ENCODE measurements at places on chromosomes 5 and 9.

DNA sequence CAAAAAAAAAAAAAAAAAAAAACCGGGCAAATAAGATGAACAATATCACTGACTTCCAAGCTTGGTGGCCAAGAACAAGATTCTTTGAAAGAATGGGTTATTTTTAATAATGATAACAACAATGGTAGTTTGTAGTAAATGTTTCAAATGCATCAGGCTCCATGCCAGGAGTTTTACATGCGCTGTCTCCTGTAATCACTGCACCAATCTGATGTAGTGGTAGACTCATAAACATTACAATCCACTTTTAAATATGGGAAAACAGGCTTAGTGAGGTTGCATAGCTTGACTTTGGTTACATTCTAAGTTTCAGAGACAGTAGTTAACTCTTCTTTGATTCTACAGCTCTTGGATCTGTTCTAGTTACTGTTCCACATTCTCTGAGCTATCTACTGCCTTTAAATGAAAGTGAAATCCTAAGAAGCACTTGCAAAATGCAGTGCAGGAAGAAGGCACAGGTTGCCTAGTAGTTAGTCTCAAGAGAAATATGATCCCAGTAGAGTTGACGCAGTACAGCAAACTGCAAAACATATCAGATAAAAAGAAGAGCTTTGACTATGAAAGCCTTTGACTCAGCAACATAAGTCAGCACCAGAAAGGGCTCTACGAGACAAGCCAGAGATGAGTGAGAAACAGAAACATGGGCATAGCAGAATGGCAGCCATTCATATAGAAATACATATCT is 62.1 kb downstream of the PDE4D start:
- DNase-seq, result no peak

DNA sequence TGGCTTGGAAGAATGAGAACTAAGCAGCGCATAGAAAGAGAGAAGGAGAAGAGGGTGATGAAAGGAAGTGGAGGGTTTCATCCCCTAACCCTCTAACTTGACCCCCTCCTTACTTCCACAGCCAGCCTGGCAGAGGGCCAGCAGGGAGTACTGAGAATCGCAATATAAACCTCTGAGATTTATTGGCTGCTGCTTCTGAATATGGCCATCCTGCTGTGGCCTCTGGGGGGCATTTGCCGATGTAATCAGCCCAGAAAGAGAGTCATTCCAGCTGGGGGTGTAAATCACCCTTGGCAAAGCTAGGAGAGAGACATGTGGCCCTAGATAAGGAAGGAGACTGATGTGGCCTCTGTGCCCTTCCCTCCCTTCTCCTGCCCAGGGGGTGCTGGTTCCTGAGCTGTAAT is 960 bp upstream of the GFRA3 start:
- no peak for DNase-seq

GRCh38 chr9:1941989-1942388 is 73.2 kb upstream of the SMARCA2 start:
- DNase-seq, result no peak

- no peak for DNase-seq
Measured at GRCh38 chr5:121596882-121597281, 254.8 kb upstream of the FTMT start.

DNA sequence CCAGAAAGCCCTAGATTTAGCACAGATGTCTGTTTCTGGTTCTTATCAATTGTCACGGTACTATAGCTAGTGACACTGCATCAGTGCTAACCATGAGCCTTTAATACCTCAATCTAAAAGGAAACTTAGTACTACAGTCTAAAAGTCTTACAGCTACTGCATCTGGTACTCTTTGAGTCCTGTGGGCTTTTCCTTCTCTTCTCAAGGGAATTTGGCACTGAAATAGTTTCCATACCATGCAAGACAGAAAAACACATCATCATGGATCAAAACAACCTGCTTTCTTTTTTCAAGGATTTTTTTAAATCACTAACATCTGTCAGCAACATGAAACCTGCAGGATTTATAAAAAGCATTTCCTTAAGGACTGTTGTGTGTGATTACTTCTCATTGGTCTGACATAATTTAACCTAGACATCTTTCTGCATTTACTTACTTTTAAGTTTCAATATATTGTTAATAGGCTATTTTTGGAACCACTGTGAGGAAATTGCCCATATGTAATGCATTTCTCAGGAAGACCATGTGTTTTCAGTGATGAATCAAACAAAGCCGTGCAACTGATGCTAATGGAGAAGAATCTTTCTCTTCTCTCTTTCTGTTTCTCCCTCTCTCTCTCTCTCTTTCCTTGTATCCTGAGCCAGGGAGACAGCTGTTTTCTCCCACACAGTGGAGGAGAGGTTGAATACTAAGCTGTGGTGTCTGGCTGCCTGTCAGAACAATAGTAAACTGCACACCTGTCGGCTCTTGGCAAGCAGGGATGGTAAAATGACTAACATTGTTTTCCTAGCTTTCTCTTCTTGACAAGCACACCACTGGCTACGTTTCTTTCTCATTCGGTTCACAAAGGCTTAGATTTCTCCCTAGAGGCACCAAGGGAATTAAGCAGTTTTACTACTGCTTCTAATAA is 273.4 kb downstream of the CSNK1G3 start:
- no peak for DNase-seq

DNA sequence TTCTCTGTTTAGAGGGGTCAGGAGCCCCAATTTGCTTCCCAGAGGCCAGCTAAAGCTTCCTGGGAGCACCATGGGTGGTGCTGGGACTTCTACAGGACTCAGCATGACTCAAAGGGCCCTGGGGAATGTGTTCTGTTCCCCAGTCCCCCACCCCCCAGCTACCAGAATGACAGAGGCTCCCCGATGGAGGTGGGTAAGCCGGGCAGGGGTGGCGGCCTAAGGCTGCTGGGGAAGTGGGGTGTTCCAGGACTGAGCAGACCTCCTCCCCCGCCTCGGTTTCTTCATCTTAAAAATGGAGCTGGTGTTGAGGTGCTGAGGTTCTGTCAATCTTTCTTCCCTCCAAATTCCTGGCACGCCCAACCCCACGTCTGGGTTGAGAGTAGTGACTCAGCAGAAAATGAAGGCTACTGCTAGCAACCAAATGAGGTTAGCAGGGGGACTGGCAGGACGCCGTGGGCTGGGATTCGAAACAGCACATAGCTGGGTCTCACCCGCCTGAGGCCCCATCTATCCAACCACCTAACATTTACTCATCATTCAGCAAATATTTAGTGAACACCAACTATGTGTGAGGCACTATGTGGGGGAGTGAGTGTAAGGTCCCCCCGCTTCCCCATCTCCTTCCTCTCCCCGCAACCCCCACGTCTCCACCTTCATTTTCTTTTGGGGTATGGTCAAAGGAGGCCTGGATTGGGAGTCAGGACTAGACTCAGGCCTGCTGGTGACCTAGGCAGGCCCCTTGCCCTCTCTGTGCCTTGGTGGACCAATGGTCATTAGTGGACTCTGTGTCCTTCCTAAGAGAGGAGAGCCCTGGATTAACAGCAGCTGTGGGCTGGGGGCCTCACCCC is 50.2 kb downstream of the C9orf50 start:
- DNase-seq, result peak; percentile 12

DNA sequence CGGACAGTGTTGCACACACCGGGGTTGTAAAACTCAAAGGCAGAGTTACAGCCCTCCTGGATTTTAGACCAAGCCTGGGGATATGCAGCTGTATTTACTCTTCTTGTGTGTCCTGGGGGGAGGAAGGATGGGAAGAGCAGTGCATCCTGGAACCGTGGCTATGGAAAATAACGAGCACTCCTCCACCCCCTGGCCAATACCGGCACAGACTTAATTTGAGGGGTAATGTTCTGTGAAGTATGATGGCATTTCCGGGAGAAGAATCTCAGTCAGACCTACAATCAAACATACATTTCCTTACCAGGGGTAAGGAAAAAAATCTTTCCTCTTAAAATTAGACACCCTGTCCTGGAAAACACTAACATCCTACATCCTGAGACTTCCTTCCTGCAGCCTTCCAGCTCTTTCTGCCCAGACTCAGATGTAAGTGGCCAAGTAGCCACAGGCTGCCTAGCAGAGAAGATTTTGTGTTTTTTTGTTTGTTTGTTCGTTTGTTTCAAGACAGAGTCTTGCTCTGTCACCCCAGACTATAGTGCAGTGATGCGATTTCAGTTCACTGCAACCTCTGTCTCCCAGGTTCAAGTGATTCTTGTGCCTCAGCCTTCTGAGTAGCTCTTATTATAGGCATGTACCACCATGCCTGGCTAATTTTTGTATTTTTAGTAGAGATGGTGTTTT is 11.0 kb upstream of the ERMP1 start:
- DNase-seq, result no peak

GRCh38 chr5:142529626-142530278 is 156.1 kb downstream of the FGF1 start:
- DNase-seq, result no peak

GRCh38 chr5:169626779-169627178 is 10.3 kb upstream of the DOCK2 start:
- DNase-seq, result no peak

DNA sequence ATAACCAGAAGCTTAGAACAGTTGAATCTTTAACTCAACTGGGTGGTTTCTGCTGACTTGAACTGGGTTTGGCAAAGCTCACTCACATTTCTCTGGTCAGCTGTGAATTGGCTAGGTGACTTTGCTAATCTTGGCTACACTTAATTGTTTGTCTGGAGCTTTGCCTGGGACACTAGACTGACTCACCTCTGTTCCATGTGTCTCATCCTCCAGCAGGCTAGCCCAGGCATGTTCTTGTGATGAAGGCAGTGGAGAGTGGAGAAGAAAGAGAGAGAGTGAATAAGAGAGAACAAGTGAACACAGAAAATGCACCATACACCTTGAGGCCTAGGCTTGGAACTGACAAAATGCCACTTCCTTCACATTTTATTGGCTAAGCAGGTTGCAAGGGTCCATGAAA is 32.6 kb downstream of the SPATA31D1 start:
- DNase-seq, result no peak

- DNase-seq, result no peak
Measured at GRCh38 chr5:127863610-127864395, 160.6 kb downstream of the CCDC192 start.

GRCh38 chr9:27348785-27349697 is 52.1 kb upstream of the EQTN start:
- no peak for DNase-seq

- DNase-seq, result no peak
Measured at GRCh38 chr5:116370886-116371285, 203.7 kb downstream of the SEMA6A start.

DNA sequence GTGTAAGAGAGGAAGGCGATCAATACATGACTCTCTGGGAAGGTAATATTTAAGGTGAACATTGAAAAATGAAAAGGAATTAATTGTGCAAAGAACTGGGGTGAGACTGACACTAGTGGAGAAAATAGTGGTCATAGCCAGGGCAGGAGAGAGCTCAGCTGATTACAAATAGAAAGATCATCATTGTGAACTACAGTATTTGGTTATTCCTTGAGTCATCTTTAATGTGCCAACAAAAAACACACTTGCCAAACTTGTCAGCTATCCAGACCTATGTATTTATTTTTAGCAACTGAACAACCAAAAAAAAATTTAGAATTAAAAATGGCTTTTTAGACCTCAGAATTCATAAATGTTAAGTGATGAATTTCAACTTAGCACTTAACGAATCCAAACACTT is 749.8 kb upstream of the CDH9 start:
- no peak for DNase-seq

GRCh38 chr9:35341585-35341984 is 148.3 kb upstream of the RUSC2 start:
- no peak for DNase-seq

- no peak for DNase-seq
Measured at GRCh38 chr9:13728131-13728530, 448.6 kb upstream of the MPDZ start.

DNA sequence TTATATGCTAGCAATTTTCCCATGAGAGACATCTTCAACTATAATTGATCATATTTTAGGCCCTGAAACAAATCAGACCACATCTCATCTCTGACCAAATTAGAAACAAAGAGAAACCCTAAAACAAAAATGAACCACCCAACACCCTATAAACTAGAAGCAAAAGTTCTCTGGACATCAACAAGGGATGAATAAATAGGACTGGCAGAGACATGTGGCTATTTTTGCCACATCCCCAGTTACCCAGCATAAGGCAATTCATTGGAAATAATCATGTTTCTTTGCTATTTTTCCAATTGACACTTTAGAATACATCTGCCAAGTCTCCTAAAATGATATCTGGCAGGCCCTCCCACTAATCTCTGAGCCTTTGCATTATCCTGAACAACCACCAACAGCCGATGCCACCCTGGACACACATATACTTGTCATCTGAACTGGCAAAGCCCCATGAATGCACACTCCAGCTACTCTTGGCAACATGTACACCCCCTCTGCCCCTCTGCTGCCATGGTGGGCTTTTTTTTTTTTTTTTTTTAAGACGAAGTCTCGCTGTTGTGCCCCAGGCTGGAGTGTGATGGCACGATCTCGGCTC is 53.5 kb upstream of the EQTN start:
- DNase-seq, result no peak

GRCh38 chr5:133287500-133287899 is 235.7 kb downstream of the HSPA4 start:
- peak; percentile 15 for DNase-seq

GRCh38 chr9:122209451-122209850 is 19.3 kb downstream of the LHX6 start:
- no peak for DNase-seq

DNA sequence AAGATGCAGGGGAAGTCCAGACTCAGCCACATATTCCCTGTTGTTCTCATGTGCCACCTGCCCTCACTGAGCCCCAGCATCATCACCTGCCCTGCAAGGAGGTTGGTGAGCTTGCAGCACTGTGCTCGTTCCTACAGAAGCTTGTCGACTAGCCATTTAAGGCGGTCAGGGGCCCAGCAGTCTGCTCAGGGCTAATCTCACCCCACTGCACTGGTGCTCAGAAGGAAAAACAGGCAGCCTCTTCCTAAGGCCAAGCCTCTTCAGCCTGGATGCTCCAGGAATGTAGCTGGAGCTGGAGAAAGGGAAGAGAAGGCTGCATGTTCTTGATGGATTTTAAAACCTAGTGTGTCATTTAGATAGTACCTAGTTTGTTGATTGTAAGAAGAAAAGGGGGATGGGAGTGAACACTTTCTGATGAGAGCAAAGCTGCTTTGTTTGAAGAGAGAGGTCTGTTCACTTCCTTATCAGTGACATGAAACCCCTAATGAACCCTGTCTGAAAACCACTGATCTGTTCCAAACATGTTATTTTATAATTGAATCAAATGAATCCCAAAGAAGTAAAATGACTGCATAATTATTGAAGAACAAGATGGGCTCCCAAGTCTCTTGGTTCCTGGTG is 10.6 kb upstream of the ASPN start:
- DNase-seq, result no peak

DNA sequence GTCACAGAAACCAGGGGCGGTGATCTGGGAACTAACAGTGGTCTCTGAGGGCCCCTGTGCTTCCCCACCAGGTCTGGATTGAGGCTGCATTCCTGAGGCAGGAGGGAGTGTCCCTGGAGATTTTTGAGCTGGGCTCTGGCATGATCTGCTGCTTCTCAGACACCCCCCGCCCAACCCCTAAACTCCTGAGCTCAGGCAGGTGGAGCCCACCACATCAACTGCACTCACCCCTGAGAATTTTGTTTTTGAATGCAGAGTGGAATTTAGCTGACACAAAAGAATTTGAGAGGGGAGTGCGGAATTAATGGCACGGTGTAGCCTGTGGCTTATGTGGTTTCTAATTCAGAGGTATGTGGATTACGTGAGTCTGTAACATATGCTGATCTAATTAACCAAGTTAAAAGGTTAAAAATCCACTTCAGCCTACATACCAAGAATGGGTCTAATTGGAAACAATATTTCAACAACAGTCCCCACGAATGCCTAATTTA is 23.9 kb upstream of the CTSL start:
- DNase-seq, result no peak

- DNase-seq, result no peak
Measured at GRCh38 chr5:177008716-177009115, 2.1 kb upstream of the UIMC1 start.

All from activated CD4-positive, alpha-beta T cell treated with anti-CD3 and anti-CD28 coated beads, Interleukin-2, Interleukin-6, amounts not matched to agents 100 ng/mL and 50 ng/mL, durations not matched to agents 16 hours and 8 hours (primary cell).